ENCODE measurements at places on chromosomes 1 and 21.

DNA sequence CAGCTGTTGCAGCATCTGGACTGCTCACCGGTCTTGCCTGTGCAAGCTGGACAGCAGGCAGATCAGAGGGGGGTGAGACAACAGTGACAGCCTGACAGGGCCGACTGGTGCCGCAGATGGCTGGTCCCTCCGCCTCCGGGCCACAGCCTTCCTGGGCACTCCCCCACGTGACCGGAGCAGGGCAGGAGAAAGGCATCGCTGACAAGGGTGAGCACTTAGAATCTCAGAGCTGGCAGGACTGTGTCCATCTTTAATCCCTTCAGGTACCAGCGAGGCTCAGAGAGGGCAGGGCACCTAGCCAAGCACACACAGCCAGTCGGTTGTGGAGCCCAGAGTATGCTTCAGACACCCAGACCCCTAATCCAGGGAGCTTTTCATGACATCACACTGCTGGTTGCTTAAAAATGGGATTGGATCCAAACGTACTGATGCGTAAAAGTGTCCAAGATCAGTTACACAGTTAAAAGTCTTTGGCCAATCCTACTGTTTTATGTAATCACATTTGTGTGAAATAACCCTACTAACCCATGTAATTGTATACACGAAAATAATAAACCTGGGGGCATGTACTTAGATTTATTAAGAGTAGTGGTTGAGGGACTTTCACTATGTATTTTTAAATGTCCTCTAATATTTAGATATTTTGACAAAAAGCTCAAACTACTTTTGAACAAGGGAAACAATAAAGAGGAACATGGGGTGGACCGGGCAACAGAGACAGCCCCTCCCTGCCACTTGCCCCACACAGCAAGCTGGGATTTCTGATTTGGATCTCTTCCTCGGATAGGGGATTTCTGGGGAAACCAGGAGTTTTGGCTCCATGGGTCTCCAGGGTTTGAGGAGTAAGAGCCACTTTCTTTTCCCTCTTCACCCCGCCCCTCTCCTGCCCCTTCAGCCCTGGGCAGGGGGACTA, 758 bp upstream of the CNTN2 start:
- no peak for DNase-seq

DNA sequence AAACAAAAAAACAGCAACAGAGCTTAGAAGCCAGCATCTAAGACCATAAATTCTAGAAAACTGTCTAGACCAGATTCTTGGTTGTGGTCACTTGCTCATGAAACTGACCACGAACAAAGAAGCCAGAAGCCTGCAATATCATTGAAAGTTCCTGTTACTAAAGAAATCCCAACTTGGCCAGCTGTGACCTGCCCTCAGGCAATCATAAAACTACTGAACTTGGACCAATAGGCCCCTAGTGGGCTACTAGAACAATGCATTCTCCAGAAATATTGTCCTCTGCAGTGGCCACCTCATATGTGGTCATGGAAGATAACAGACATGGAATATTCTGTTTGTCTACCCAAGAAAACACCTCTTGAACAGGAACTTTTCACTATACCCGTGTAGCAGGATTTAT, 87.7 kb downstream of the SPATA17 start:
- DNase-seq: no peak

DNA sequence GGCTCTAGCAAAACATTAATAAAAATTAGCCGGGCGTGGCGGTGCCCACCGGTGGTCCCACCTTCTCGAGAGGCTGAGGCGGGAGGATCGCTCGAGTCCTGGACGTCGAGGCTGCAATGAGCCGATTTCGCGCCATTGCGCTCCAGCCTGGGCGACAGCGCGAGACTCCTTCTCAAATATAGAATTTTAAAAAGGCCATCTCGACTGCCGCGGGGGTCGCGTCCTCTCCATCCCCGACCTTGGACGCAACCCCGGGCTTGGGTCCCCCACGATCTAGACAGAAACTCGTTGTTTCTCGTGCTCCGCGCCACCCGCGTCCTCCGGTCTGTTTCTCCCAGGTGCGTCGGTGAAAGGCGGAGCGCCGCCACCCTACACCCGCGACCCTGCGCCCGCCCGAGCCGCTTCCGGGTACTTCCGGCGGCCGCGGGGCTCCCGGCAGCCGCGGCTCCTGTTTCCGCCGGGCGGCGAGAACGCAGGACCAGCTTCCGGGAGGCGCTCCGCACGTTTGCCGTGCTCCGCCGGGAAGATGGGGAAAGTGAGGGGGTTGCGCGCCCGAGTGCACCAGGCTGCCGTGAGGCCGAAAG, at the start of gene SLX9:
Gene SLX9 (plus strand): TSS at position 498 of the 584 bp plus-strand sequence. CDS start 29 bp downstream, at position 527.
- peak; percentile 86 for DNase-seq

- DNase-seq: no peak
Observed at GRCh38 chr1:186735463-186735862, 55.2 kb upstream of the PTGS2 start.

GRCh38 chr1:13700521-13701270, 708 bp downstream of the PRDM2 start:
- DNase-seq: peak; percentile 62

DNA sequence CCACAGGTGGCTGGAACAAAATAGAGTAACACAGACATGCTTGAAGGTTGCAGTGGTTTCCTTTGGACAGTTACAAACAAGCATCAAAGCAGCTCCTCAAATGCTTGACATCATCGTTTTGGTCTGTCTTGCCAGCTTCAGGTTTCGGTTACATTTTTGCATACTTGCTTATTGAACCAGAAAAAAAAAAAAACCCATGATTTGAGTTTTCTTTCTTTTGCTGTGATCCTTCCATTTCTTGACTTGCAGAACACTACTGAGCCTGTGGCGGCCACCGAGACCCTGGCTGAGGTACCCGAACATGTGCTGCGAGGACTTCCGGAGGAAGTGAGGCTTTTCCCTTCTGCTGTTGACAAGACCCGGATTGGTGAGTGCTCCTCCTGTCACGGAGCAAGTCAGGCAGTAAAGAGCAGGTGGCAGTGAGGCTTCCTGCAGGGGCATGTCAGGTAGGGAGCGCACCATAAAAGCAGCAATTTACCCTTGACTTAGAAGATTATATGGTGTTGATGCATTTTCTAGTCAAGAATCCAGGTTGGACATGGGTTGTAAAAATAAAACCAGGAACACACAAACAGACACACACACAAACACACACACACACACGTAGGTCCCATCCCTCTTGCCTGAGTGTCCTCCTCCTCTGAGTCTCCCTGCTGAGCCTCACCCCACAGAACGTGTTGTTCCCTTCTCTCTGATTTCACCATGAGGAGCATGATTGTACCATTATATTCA, 30.9 kb downstream of the PRDM2 start:
- peak; percentile 75 for DNase-seq

All from activated T-cell treated with anti-CD3 and anti-CD28 coated beads, Interleukin-2, amount 50 U/mL, for 1 hour (primary cell).